ENCODE measurements at places on chromosomes 2 and 18. TPM values are rescaled to one million over a fixed set of nuclear protein-coding genes. Genes with fewer than 3 reads are reported as not detected.

GRCh38 chr18:62979176-62979575 is 263.8 kb downstream of the PHLPP1 start:
- DNase-seq: no peak

DNA sequence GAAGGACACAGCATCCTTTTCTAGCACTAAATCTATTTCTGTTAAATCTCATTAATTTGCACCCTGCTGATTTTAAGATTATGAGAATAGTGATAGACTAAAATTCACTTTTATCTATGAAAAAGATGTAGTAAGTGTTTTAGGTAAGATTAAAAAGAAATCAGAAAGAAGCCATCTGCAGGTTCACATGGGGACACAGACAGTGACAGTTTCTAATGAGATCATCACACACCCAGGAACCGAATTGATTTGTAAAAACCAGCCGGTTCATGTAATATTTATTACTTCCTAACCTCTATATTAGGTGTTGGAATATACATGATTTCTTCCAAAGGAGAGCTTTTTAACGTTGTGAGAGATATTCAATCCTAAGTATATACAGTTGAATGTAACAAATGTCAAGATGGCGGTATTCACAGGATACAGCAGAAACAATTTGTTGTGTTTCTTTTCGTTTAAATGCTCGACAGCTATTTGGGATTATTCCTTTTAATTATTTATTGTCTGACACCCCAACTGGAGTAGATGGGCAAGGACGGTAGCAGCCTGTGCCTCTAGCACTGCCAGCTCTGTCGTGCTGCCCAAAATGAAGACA is 223.4 kb downstream of the CCDC102B start:
- DNase-seq: no peak

GRCh38 chr18:9710037-9710436 is 1.9 kb downstream of the RAB31 start:
- no peak for DNase-seq

DNA sequence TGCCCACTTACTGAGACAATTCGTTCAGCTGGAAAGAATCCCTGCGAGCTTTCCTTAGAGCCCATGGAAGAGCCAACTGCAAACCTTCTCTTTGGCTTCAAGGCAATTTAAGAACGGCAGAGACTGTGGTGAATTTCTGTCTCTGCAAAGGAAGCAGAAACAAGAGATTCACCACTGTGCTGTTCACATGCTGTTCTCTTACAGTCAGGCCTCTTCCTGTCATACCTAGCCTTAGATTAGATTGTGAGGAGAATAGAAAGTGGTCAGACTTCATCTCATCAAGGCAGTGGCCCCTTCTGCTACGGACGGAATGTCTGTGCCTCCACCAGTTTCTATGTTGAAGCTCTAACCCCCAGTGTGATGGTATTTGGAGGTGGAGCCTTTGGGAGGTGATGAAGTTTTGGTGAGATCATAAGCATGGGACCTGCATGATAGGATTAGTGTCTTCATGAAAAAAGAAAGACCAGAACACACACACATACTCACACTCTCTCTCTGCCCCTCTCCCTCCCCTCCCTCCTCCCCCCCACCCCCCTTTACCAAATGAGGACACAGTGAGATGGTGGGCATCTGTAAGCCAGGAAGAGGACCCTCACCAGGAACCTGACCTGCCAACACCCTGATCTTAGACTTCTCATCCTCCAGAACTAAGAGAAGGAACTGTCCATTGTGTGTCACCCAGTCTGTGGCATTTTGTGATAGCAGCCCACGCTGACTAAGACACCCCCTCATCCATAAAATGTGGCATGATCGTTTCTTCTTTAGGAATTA is 45.6 kb upstream of the NRP2 start:
- no peak for DNase-seq

GRCh38 chr2:226913641-226914040 is 77.8 kb downstream of the RHBDD1 start:
- no peak for DNase-seq

- no peak for DNase-seq
These were observed 239.3 kb downstream of the GBX2 start for GRCh38 chr2:235928751-235929370.

DNA sequence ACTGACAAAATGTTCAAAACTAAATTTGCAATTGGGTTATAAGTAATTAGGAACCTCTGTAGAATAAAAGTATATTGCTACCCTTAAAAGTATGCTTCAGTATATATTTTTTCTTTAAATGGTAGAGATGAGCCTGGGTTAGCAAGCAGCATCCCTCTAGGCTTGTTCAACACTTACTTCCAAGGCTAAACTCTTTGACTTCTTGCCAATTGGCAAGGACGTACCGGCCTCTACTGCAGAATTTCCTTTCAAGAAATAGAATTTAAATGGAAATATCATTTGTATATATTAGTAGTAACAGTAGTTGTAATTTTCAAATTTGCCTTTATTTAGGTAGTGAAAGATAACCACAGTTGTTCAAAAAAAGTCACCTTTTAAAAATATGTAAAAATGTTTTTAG is 105.1 kb upstream of the SLC38A11 start:
- no peak for DNase-seq

DNA sequence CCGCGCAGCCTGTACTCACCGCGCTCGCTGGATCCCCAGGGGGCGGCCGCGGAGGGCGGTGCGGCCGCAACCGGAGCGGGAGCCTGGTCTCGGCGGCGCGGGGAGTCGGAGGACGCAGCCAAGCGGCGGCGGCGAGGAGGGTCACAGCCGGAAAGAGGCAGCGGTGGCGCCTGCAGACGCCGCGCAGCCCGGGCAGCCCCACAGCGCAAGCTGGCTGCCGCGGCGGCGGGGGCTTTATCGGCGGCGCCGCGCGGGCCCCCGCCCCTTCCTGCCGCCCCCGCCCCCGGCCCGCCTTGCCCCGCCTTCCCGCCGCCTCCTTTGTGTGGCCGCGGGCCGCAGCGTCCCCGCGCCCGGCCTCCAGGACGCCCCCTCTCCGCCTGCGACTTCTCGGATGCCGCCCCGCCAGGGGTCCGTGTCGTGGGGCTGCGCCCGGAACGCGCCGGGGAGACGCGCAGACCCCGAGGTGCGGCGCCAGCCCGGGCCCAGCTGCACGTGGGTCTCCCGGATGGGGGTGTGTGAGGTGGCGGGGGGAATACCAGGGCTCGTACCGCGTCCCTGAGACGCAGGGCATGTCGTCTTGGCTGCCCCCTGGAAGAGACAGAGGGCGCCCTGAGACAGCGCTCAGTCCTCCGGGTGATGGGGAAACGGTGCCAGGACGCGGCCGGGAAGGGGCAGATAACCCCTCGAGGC is at the start of gene SERPINE2:
TSS of gene SERPINE2 (minus strand) at position 207 of the 690 bp plus-strand sequence. CDS start 37,386 bp downstream, outside the sequence.
- peak; percentile 73 for DNase-seq

- no peak for DNase-seq
These were observed 6.1 kb downstream of the MPV17 start for GRCh38 chr2:27316655-27317412.

GRCh38 chr18:68817584-68817983 is 19.7 kb downstream of the CCDC102B start:
- no peak for DNase-seq

DNA sequence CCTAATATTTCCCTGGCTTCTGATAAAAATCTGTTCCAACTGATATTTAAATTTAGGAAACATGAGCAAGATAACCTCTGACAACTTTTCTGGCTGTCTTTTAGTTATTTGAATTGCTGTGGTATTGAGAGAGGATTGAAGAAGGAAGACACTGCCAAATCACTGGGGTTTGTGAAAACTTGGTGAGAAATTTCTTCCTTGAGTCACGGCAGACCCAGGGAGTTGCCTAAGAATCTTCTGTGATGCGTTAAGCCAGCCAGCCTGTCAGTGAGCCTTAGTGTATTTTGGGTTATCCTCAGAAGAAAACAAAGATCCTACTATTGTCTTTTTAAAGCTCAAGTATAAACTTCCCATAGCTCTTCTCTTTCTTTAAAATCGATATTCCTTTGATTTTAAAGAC is 17.5 kb upstream of the DOK6 start:
- DNase-seq: no peak

GRCh38 chr2:135124924-135125886 is 73.1 kb downstream of the RAB3GAP1 start:
- peak; percentile 88 for DNase-seq

DNA sequence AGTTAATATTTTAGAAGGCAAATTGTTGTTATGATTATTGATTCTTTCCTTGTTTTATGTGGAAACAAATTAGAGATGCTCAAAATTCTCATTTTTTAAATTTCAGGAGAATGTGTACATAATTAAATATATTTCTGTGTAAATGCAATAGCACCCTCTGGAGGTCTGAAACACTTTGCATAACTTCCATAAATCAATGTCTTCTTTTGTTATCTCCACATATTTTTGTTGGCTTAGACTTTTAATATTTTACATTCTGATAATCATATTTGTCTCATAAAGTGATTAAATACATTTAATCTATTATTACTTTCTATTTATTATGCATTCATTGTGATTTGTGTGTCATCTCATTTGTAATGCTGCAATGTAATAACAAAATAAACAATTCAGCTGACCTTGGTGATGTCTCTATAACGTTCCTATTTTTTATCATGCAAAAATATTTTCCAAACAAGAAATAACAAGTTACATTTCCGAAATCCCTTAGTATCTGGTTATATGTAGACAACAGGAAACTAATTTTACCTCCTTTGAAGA is 201.8 kb upstream of the GALNT5 start:
- peak; percentile 22 for DNase-seq

- DNase-seq: no peak
These were observed 6.2 kb upstream of the CHST10 start for GRCh38 chr2:100423631-100424030.

DNA sequence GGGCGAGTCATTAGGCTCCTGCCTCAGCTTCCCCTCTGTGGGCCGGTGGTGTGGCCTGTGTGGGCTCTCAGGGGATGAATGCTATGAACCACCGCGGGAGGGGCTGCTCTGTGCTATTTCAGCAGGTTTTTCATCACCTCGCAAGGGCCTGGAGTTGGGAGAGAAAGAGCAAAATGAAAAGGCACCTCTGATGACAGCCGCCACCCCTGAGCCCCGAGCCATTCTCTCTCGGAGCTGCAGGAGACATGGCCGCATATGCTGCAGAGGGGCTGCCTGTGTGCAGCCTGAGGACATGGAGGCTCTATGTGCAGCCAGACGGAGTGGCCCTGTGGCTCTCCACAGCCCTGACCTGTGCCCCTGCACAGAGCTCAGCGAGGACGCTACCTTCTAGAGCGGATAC is 96.2 kb upstream of the CTDP1 start:
- no peak for DNase-seq

GRCh38 chr2:85318222-85319074 is 9.3 kb downstream of the TGOLN2 start:
- DNase-seq: peak; percentile 65

DNA sequence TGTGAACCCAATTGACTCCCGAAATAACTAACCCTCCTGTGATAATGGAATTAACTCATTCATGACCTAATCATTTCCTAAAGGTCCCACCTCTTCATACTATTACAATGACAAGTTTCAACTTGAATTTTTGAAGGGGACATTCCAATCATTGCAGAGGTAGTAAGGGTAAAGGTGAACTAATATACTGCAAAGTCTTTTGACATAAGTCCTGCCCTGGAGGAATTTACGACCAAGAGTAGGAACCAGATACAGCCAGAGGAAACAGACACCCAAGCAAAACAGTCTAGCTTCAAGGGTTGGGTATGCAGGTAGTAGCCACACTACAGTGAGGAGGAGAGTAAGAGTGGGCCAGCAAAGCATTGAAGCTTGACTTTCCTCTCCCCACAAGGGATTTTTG is 1.2 kb upstream of the SRBD1 start:
- DNase-seq: peak; percentile 66

DNA sequence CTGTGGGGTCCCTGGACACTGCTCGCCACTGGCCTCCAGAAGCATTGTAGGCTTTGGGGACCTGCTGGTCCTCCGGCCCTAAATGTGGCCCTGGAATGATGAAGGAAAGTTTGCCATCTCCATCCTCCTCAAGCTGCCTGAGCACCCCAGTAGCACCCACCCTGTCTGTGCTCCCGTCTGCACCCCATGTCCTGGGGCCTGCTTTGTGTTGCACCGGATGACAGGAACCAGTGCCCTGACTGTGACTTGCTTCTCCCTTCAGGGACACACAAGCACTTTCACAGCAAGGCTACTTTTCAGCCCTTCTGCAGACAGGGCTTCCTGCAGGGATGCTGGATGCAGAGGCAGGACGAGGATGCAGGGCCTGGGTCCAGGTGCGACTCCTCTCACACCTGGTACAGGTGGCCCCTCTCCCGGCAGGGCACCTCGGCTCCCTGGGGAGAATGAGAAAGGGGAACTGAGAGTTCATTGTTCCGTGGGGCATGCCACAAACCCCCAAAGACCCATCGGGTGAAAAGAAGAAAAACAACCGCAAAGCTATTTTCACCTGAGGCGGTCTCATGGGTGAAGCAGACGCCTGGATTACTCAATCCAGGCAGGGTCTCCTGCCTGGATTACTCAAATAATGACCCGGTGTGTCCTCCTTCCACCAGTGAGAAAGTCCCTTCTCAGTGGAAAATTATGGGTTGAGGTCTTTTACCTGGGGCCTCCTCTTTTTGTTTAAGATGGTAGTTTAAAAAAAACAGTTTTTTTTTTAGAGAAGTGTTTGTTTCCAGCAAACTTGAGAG is 74.9 kb downstream of the LONRF2 start:
- no peak for DNase-seq

- no peak for DNase-seq
These were observed 46.6 kb downstream of the IKZF2 start for GRCh38 chr2:213104903-213105202.

GRCh38 chr2:12421046-12421445 is 295.7 kb upstream of the TRIB2 start:
- DNase-seq: no peak

GRCh38 chr18:55280503-55280902 is 307.5 kb downstream of the TCF4 start:
- DNase-seq: no peak

DNA sequence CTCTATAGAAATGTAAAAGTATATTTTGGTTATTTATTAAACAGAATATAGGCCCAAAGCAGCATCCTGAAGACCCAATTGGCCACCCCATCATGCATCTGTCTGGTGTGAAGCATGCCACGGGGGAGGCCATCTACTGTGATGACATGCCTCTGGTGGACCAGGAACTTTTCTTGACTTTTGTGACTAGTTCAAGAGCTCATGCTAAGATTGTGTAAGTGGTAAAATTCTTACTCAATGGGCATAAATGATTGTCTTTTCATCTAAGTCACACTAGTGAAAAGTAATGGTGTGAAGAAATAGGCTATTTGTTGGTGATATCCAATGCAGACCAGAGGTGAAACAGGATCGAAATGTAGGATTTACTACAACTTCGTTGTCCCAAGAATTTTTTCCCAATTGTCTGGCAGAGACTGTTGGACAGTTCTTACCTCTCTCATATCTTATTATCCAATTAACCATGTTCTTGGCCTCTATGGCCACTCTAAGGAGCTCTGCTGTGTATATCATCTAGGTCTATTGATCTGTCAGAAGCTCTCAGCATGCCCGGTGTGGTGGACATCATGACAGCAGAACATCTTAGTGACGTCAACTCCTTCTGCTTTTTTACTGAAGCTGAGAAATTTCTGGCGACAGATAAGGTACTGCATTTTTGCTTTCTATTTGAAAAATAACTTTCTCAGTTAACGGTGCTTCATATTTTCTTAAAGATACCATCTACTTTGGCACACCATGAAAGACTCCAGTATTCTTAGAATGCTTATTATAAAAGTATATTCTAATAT is 35.0 kb downstream of the AOX1 start:
- DNase-seq: no peak

The CIDEA gene
- 12.5 TPM for total RNA-seq

The PPP1R1C gene
- total RNA-seq: 7.3 TPM

The SIX3 gene
- total RNA-seq: not detected

Measured in foreskin keratinocyte (primary cell).